Left forelimb (tissue), 1 donor: ENCODE measurements at places on chromosomes 3 and 15.

DNA sequence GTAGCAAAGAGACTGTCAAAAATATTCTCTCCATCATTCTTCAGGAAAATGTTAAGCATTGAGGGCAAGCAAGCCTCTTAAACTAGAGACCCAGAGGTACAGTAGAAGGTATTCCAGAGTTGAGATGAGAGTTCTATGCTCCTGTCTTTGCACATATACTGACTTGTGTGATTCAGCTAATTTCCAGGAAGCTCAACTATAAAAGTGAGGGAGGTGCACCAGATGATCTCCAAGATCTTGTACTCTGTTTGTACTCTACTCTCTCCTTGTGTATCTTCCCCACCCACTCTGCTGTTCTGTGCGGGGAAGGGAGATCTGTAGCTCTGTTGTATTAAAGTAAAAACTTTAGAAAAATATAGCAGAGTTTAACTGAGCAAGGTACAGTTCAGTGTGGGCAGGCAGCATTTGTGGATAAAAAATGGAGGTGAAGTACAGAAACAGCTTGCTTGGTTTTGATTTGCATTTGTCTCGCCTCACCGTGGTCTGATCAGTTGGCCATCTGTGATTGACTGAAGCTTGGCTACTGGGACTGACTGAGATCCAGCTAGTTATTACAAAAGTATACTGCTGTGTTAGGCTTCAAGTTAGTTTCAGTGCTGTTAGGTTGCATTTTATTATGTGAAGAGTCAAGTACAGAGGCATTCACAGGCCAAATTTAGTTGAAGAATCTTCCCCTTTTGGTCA, 463.1 kb upstream of the GOLIM4 start:
- no peak for DNase-seq

- no peak for DNase-seq
These were observed 405.0 kb downstream of the RAP2B start for GRCh38 chr3:153567011-153567410.

DNA sequence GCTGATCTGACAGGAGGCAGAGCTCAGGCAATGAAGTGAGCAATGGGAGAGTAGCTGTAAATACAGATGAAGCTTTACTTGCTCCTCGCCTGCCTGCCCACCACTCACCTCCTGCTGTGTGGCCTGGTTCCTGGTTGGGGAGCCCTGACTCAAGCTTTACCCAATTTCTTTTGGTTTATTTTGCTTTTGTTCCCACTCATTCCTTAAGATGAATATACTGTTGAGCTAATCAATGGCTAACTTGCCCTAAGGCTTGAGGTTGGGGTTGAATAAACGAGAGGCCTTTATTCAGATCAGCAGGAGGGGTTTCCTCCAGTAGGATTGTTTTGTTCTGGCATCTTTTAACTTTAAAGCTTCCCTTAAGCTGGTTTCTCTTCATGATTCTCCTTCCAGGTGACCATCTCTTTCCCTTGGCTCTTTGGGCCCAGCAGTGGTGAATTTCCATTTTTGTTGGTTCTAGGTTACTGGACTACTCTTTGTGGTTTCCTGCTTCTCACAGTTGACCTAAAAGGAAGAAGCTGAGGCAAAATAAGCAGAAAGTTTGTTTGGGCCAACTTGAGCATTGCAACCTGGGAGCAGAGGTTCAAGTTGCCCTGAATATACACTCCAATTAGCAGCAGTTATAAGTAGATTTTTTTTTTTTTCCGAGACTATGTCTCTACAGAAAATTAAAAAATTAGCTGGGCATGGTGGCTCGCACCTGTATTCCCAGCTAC, 44.4 kb downstream of the STARD9 start:
- no peak for DNase-seq

- DNase-seq = no peak
These were observed 903.1 kb downstream of the NSUN3 start for GRCh38 chr3:94965867-94966475.

GRCh38 chr3:163632722-163633121, 1445.6 kb downstream of the SI start:
- no peak for DNase-seq

- peak; percentile 68 for DNase-seq
These were observed 32.8 kb upstream of the MFSD1 start for GRCh38 chr3:158768881-158769543.
